HCT116 (cell line): ENCODE measurements at places on chromosomes 2 and 18.

- no peak overlapping the region for H3K27ac ChIP-seq
- no peaks in the 10 kb centered on the region for H3K27me3 ChIP-seq
- no peaks in the 10 kb centered on the region for H3K36me3 ChIP-seq
- H3K4me1 ChIP-seq, result peaks cover 4% of the 10 kb centered on the region; the same call in 1 of the 2 replicates
- no peak for DNase-seq
These were observed 4.2 kb downstream of the UXS1 start for GRCh38 chr2:106189764-106190468.

DNA sequence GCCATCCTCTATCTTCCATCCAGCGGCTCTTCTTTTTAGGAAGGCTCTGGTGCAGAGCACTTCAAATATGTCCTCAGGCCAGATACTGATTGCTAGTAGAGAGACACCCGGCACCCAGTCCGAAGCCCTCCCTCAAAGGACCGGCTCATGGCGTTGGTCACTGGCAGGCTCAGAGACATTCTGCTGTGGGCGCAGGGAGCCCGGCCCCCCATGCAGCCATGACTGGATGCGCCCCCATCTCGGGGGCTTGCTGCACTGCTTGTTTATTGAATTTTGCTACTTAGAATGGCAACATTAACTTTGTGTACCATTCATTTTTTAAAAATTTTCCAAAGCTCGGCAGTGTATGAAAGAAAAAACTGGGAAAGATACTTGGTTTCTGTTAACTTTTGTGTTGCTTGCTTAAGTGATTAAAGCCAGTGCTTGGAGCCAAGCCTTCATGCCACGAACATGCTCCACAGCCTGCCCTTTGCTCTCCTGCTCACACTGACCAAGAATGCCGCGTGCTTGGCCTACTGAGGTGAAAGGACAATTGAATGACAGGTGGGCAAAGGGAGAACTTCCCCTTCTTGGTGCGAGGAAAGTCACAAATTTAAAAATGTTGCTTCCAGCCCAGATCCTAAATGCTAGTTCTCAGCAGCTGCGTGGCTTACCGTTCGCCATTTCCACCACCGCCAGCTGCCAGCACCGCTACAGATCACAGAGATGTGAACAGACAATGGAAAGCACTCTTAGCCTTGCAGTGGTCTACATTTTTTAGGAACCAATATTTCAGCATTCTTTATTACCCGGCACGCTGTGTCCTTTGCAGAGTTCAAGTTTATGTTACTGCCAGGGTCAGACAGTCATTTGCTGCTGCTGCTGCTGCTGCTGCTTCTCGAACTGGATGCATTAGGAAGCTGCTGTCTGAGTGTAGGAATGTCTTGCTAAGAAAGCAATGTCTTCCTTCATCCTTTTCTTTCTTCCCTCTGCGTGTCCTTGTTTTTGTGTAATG, 76.7 kb downstream of the FAM210A start:
- no peak overlapping the region for H3K27ac ChIP-seq
- no peaks in the 10 kb centered on the region for H3K4me1 ChIP-seq
- H3K4me3 ChIP-seq, result no peak overlapping the region

- DNase-seq, result no peak
- no peaks in the 10 kb centered on the region for H3K36me3 ChIP-seq
- no peak overlapping the region for H3K4me3 ChIP-seq
- no peaks in the 10 kb centered on the region for H3K27me3 ChIP-seq
These were observed 1.9 kb downstream of the DNMT3A start for GRCh38 chr2:25339791-25340180.

DNA sequence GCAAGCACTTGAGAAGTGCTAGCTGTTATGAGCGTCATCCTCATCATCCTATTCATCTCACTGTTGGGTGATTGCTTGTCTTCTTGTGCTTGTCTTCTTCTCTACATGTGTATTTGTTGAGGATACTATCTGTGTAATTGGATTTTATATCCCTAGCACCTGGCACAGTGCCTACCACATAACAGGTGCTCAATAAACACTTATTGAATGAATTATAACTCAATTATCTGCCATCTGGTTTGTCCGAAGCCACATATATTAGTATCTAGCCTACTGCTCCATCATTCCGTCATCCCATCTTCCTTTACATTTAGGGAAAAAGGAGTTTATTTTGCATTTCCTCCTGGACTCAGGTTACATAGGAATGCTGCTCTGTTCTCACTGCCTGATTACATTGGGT, 330.4 kb upstream of the ETAA1 start:
- H3K4me3 ChIP-seq, result no peak overlapping the region
- no peak overlapping the region for H3K27ac ChIP-seq
- no peak for DNase-seq
- H3K27me3 ChIP-seq, result no peaks in the 10 kb centered on the region
- no peaks in the 10 kb centered on the region for H3K36me3 ChIP-seq
- H3K4me1 ChIP-seq, result no peaks in the 10 kb centered on the region

GRCh38 chr2:25977768-25978167, 4.5 kb downstream of the KIF3C start:
- no peaks in the 10 kb centered on the region for H3K36me3 ChIP-seq
- H3K27me3 ChIP-seq, result no peaks in the 10 kb centered on the region

DNA sequence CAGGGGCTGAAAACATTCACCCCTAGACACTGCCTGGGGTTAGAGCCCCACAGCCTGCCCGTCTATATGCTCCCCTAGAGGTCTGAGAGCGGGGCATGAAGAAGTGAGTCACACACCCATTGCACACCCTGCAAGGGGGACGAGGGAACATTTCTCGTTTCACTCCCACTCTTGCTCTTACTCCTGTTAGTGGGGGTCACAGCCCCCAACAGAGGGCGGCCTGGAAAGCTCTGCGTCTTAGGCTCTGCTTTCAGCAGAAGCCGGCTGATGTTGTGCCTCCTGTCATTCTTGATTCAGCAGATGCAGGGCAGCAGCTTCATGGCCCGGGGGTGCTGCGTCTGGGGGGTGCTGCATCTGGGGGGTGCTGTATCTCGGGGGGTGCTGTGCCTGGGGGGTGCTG, 141.3 kb downstream of the ASB1 start:
- H3K27ac ChIP-seq, result no peak overlapping the region
- H3K4me1 ChIP-seq, result peaks cover 8% of the 10 kb centered on the region; the same call in 1 of the 2 replicates
- DNase-seq, result no peak
- H3K36me3 ChIP-seq, result no peaks in the 10 kb centered on the region
